ENCODE measurements at places on chromosomes 3 and 15.

DNA sequence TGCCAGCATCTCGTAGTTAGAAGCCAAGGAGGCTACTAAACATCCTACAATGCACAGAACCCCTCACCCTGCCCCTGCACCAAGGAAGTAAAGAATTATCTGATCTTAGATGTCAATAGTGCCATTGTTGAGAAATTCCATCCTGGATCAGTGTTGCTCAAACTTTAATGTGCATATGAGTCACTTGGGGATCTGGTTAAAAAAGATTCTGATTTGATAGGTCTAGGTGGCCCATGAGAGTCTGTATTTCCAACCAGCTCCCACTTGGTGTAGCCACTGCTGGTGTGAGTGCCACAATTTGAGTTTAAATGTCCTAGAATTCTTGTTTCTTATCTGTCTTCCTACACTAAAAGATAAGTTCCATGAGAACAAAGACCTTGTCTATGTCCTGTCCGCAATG, 43.7 kb downstream of the TMEM45A start:
- no peak for DNase-seq

- no peak for DNase-seq
Measured at GRCh38 chr3:40452562-40452875, 4.6 kb upstream of the RPL14 start.

GRCh38 chr3:49351521-49352011, 6.6 kb downstream of the GPX1 start:
- no peak for DNase-seq

- no peak for DNase-seq
Measured at GRCh38 chr3:34955680-34956079, 683.6 kb upstream of the ARPP21 start.

- no peak for DNase-seq
Measured at GRCh38 chr3:43950775-43951174, 260.0 kb downstream of the ABHD5 start.

Data from activated T-cell treated with anti-CD3 and anti-CD28 coated beads, Interleukin-2, amount 50 U/mL, for 4 hours (primary cell).